Lung (tissue), 17 donors: ENCODE measurements at places on chromosomes 5 and 9. TPM values are rescaled to one million over a fixed set of nuclear protein-coding genes. Genes with fewer than 3 reads are reported as not detected.

Gene GLRA1
- total RNA-seq: not detected

Gene F2R
- 31.8 TPM for total RNA-seq

Gene CARTPT
- not detected for total RNA-seq

Gene WDR38
- 11.4 TPM for total RNA-seq
